ENCODE measurements at places on chromosomes 2 and 18. TPM values are rescaled to one million over a fixed set of nuclear protein-coding genes. Genes with fewer than 3 reads are reported as not detected.

Gene CHRNG
- total RNA-seq = not detected

Gene NCK2
- total RNA-seq = 33.5 TPM

Gene WDR35
- 1.5 TPM for total RNA-seq

Gene GLI2
- total RNA-seq = not detected

Gene DES
- total RNA-seq = not detected

Gene DUSP19
- 4.0 TPM for total RNA-seq

- DNase-seq = no peak
These were observed 690.8 kb upstream of the CELF4 start for GRCh38 chr18:38256366-38256765.

DNA sequence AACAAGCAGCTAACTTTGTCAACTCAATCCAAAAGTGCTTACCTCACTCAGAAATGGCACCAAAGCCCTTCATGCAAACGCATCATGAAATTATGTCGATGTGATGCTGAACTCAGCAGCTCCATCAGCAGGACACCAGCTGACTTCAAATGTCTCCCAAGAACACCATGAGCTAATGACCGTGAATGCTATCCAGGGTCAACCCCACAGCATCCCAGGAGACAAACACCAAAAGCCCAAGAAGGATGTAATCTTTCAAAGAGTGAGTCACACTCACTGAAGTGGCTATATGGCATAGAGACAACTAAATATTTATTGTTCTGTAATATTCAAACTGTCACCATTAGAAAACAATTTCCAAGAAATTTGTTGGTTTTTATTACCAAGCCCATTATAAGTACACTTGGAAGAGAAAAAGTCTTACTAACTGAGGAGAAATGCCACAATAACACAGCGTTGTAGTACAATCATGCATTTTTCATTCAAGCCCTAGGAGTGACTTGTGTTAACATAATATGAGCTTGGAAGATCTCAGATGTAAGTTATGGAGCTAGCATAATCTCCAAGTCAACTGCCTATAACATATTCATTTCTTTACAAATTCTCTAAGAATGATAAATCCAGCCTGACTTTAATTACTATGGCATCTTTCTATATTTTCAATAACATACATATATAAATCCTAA is 165.0 kb upstream of the CCDC68 start:
- DNase-seq = no peak

- DNase-seq = no peak
These were observed 17.4 kb downstream of the NTSR2 start for GRCh38 chr2:11652553-11652952.

DNA sequence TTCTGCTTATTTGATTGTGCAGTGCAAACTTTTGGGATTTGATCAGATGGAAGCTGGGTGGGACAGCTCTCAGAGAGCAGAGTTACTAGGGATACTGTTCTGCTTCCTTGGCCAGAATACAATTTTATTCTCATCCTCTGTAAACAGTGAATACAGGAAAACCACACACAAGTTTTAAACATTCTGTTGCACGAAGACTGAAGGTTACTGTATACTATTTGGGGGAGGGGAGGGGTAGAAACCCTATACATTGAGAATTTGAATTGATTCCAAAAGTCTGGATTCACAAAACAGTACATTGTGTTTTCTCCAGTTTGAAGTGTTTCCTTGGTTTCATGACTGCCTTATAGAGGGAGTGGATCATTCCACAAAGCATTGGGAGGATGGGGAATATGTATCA is 149.9 kb downstream of the SETBP1 start:
- DNase-seq = no peak

DNA sequence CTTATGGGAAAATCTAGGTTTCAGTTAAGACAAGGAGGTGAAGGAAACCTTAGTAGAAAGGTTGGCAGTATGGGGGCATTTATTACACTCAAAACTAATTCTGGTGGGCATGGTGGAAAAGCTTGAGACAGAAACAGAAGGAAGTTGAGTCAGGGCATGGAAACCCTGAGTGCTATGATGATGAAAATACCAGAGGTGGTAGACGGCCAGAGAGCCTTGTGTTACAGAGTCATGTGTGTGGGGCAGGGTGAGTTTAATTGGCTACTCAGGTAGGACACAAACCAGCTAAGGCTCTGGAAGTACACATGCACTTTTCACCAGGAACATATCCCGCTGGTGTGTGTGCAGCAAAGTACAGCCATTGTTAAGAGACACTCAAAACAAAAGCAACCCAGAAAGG is 20.7 kb upstream of the FAM136A start:
- DNase-seq = no peak

Data from OCI-LY7 (cell line).